ENCODE measurements at places on chromosomes 16 and 17.
A peak's percentile ranks its signal among the peaks of the same experiment; 100 is the strongest.

DNA sequence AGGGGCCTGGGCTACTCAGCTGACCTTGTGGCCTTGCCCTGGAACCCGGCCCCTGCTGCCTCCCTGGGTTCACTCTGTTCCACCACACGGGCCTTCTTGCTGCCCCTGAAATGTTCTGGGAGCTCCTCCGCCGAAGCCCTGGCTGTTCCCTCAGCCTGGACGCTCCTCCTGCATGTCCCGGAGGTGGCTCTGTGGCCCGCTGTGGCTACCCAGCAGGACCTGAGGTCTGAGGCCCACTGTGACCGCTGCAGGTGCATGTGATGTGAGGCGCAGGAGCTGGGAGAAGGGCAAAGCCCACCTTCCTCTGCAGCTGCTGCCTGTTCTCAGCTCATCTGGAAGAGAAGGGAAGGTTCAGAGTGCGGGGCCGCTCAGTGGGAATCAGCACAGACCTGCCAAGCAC is 38.9 kb upstream of the ACSF3 start:
- no peak for DNase-seq

DNA sequence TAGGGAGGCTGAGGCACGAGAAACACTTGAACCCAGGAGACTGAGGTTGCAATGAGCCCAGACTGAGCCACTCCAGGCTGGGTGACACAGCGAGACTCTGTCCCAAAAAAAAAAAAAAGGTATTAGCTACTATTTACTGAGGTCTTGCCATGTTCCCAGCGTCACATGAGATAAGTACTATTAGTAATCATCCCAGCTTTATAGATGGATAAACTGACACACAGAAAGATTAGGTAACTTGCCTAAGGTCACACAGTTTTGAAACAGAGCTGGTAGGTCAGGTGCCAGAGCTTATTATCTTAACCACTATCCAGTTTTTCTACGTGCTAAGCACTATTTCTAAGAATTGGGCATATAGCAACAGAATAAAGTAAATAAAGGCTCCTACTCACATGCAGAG is 51.6 kb downstream of the TEX14 start:
- no peak for DNase-seq

GRCh38 chr17:72771734-72772133 is 320.8 kb downstream of the SLC39A11 start:
- DNase-seq, result no peak

GRCh38 chr17:4973256-4974114 is 5.9 kb upstream of the SPAG7 start:
- DNase-seq, result no peak

DNA sequence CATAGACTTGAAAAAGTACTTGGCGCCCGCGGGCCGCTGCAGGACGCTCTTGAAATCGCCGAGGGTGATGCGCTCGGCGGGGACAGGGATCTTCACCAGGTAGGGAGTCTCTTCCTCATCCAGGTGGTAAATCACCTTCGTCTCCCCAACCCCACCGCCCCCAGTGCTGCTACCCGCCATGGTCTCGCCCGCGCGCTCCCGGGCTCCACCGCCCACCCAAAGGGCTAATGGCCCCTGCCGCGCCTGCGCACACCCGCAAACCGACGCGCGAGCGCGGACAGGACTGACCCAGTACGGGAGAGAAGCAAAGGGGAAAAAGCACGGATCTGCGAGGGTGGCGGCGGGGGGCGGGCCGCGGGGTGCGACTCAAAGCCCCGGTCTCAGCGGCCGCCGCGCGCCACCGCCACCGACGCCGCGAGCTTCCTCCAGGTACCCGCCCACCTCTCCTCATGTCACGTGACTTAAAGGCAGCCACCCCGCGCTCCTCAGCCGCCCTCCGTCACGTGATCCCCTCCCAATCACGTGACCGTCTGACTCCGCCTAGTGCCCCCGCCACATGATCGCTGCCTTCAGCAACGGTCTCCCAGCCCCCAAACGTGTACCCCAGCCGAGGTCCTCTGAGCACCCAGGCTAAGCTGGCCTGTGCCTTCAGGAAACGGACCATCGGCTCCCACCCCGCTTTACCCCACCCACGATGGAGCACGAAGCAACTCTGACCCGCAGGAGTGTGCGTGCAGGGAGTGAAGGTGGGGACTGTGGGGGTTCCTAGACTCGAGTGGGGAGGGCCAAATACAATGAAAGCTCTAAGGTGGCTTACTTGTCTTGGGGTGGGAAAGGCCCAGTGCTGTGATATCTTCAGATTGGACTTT is at the start of gene DVL2:
TSS of gene DVL2 (minus strand) at position 435 of the 869 bp plus-strand sequence. CDS start at position 180, 255 bp downstream.
- peak; percentile 96 for DNase-seq

DNA sequence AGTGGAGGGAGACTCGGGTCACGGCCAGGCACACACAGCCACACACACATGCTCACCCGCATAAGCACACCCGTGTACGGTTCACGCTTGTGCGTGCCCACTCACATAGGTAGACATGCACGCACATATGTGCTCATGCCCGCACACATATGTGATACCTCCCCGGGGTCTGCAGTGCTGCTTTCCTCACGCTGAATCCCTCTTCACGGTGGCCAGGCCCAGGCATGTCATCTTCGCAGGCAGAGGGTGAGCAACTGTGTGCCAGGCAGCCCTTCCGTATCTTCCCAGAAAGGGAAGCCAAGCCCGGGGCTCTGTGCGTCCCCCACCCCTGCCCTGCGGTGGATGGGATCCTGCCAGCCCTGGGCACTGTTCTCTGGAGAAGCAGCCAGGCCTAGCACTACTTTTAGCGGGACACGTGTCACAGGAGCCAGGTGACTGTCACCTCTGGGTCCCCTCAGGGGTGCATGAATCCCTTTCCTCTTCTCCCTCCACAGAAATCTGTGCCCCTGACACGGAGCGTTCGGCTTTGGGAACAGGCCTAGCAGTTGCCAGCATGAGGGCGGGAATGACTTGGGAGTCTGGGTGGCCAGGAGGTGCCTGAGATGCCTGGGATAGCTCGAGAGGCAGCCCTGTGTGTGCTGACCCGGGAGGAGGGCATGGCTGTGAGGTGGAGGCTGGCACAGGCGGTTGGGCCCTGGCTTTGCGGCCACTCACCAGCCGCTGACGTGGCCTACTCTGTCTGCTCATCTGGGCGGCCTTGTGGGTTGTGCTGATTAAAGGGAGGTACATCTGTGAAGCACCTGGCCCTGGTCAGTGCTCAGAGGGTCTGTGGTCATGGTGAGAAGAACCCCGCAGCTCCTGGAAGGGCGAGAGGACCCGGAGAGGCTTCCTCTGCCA is 47.5 kb downstream of the BAIAP2 start:
- DNase-seq, result no peak

- no peak for DNase-seq
Measured at GRCh38 chr16:87864331-87864989, 4.8 kb downstream of the SLC7A5 start.

DNA sequence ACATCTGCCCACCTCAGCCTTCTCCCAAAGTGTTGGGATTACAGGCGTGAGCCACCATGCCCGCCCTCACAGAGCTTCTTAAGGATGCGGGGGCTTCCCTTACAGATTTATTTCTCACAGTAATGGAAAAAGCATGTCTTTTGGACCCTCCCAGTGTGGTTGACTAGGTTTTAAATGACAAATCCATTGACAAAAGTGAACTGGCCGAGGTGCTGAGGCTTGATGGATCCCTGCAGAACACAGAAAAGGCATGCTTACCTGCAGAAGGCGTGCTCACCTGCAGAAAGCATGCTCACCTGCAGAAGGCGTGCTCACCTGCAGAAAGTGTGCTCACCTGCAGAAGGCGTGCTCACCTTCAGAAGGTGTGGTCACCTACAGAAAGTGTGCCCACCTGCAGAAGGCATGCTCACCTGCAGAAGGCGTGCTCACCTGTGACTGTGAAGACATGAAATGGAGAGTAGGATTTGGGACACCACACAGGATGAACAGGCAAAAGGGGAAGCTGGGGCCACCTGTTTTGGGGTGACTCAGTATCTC is 15.1 kb upstream of the BBS2 start:
- no peak for DNase-seq

DNA sequence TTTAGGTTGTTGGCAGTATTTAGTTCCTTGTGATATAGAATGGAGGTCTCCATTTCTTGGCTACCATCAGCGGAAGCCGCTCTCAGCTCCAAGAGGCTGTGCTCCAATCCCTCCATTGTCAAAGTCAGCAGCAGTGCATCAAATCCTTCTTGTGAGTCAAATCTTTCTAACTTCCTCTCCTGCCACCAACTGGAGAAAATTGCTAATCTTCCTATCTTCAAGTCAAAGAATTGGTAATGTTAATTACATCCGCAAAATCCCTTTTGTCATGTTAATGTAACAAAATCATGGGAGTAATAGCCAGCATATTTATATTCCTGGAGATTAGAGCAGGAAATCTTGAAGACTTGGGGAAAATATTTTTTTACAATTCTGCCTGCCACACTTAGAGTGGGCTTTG is 436.4 kb upstream of the DYNLRB2 start:
- DNase-seq, result no peak

DNA sequence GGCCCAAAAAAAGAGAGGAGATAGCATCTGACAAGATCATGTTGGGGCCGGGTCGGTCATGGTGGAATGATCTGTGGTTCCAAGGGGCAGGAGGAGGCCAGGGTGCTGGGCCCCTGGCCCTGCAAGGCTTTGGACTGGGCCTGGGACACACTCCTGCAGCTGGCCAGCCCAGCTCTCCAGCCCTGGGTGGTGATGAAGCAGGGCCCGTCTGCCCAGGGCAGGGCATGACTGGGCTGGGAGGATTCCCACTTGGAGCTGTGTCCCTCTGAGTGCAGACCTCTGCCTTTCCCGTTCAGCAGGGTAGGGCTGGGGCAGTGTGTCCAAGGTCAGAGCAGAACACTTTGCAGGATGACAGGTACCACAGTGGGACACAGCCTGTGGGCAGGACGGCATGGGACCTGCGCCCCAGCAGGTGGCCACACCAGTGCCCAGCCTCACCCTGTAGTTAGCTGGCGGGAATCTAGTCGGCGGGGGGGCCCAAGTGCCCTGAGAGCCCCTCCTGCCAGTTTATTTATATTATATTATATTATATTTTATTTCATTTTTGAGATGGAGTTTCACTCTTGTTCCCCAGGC is 27.6 kb upstream of the MYO15B start:
- DNase-seq, result no peak

DNA sequence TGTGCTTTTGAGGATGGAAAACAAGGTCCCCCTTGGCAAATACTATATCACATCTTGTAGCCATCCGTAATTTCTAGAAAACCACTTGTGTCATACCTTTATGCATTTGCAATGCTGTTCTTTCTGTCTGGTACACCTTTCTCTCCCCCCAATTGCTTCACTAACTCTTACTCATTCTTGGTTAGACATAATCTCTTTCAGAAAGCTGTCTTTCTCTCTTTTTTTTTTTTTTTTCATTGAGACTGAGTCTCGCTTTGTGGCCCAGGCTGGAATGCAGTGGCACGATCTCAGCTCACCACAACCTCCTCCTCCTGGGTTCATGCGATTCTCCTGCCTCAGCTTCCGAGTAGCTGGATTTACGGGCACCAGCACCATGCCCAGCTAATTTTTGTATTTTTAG is 94.9 kb upstream of the C17orf78 start:
- DNase-seq, result no peak

GRCh38 chr17:50867363-50868139 is 1.4 kb upstream of the TOB1 start:
- DNase-seq, result peak; percentile 92

- DNase-seq, result no peak
Measured at GRCh38 chr16:87626905-87627304, 24.6 kb downstream of the JPH3 start.

DNA sequence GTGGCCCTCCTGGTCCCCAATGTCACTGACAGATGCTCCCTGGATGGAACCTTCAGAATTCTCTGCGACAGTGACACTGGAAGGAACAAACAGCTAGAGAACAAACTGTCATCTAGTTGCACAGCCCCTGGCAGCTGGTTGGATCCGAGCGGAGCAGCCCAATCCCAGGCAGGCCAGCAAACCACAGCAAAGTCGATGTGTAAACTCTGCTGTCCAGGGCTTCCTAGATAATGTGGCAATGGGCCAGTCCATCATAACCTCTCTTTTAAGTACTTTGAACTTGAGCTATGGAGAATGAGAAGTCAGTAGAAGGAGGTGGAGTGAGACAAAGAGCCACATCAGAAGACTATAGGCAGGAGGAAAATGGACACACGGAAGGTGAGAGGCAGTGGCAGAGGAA is 323.0 kb downstream of the CBLN1 start:
- DNase-seq, result no peak

DNA sequence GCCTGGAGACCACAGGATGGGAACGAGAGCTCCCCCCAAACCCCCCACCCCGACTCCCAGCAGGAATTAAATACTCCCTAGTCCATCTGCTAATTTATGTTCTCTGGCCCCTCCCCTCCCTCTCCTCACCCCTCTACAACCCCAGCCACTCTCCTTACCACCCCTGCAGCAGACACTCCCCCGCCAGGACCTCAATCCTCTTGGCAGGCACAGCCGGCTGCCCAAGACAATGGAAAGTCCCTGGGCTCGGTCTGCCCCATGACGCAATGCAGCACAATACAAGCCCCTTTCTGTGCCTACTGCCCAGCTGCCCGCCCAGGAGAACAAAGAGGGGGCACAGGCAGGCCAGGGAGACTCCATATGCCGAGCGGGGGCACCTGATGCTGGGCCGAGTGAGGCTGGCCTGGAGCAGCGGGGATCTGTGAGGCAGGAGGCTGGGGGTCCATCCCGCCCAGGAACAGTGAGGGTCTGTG is 30.3 kb upstream of the CDC42EP4 start:
- DNase-seq, result no peak

GRCh38 chr16:12406158-12406557 is 397.5 kb downstream of the CPPED1 start:
- no peak for DNase-seq

- no peak for DNase-seq
Measured at GRCh38 chr17:81502471-81503017, 10.1 kb downstream of the ACTG1 start.

GRCh38 chr17:58703137-58703915 is 10.9 kb downstream of the RAD51C start:
- DNase-seq, result no peak
